ENCODE measurements at places on chromosomes 3 and 15.
A peak's percentile ranks its signal among the peaks of the same experiment; 100 is the strongest.

DNA sequence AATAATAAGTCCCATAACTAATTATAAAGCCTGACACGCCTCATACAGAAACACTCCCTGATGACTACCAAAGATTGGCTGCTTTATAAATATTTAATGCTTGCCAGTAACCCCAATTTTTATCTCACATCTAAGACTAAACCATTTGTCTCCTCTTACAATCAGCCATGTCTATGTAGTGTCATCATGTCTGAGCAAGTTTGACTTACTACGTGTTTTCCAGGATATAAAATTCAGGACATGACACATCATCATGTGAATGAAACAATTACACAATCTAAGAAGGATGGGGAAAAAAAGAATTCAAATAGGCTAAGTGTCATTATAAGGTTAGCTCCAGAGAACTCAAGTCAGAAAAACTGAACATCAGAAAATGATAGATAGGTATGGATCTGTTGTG lies 208.7 kb downstream of the MECOM start:
- no peak for DNase-seq

DNA sequence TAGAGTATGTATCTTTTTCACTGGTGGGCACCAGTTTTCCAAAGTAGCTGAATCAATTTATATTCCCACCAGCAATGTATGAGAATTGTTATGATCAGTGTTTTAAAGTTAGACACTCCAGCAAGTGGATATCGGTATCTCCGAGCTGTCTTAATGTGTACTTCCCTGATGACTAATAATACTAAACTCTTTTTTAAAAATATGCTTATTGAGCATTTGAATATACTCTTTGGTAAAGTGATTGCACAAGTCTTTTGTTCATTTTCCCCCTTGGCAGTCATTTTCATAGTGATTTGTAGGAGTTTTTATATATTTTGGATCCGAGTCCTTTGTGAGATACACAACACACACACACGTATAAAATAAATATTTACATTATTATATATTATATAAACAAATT lies 12.5 kb upstream of the FEM1B start:
- DNase-seq = no peak

GRCh38 chr3:14548321-14548729 lies 8.2 kb upstream of the GRIP2 start:
- peak; percentile 24 for DNase-seq

DNA sequence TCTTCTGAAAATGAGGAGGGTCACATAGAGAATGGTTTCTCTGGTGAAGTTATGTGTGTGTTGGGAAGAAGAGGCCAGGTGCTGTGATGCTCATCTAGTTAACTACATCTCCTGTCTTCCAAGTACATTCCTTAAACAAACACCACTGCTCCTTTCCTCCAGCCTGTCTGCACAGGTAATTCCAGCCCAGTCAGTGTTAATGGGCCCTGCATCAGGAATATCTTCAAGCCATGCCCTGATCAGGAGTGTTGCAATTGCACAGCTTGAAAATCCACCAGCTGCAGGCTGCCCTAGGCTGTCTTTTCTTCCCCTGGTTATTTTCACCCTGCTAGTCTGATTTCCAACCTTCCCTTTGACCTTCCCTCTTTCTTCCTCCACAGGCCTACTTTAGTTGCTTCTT lies 41.9 kb upstream of the LMOD3 start:
- DNase-seq = no peak

GRCh38 chr3:65779390-65779789 lies 259.3 kb downstream of the MAGI1 start:
- no peak for DNase-seq

DNA sequence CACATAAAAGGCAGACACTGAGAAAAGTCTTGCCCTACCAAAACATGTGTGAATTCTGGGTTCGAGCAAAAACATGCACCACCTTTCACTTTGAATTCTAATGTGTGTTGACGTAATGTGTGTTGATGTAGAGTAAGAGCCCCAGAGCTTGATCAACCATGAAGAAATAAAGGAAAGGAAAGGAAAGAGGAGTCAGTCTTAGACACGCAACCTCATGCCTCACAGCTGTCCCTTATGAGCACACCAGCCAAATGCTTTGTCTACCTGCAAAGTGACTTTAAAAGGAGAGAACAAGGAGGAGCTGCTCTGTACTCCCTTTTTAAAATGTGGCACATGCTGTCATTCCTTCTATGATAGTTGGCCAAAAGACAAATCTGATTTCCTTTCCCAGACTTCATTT lies 80.8 kb downstream of the RFTN1 start:
- DNase-seq = no peak

GRCh38 chr15:57382215-57382614 lies 5.9 kb downstream of the CGNL1 start:
- DNase-seq = no peak

DNA sequence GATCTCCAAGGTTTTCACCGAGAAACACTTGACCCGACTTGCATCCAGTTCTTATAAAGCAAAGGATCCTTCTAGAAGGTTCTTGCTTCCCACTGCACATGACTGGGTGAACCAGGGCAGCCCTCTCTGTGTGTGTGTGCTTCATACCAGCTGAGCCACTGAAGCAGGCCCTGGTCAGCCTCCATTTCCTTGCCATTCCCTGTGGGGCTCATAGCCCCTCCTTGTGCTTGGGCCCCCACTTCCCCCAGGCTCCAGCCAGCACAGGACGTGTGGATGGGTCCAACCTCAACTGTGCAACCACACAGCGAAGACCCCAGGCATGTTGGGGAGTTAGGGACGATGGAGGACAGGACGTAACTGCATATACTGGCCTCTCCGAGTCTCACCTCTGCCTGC lies 15.5 kb downstream of the KLF15 start:
- no peak for DNase-seq

DNA sequence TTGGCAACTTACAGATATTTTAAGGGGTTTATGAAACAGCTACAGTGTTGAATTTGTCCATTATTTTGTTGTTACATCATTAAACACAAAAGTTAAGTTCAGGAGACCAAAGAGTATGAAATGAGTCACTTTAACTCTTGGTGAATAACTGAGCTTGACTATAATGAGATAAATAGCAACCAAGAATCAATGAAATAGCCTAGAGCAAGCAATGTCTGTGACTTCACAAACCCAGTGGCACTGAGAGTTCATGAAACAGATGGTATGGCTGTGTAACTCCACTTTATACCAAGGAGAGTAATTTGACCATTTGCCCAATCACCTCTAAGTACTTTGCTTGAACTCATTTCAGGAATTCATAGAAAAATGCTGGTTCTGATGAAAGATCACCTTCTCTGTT lies 169.6 kb upstream of the GADL1 start:
- DNase-seq = no peak

DNA sequence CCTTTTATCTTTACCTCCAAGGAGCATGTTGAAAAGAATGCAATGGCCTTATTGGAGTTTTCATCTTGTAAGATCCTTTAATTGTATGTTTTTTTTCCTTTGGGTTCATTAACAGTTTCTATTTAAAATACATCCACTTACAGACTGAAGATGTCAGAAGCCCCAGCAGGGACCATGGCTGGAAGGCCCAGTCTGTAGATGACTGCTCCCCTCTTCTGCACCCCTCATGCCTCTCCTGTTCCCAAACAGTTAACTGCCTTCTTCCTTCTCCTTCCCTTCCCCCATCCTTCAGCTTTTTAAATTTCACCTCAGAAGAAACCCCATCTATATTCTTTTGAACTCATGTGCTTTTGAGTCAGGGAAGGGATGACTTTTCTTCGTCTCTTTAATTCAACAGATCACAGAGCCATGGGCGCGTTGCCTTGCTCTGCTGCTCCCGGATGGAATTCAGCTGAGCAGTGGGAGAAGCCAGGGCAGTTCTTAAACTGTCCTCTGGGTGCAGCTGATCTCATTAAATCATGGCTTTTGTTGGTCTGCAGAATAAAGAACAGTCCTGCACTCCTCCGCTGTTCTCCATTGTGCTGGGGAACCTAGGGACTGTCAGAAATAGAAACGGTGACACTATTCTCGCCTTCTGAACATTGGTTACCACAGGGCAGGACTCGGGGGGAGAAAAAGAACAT lies 71.5 kb upstream of the EIF1B start:
- DNase-seq = no peak

DNA sequence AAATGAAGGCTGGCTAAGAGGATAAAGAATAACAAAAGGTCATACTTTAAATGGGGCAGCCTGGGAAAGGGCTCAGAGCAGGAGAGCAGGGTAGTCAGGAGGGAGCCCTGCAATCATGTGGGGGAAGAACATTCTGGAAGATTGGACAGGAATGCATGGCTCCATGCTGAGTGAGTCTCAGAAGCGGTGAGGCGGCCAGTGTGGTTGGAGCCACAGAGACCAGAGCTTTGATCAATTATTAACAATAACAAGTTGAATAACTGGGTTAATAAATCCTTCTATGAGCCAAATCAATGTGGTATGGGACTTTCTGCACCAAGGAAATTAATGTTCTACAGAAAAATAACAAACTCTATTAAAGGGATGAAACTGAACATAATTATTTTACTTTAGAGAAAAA lies 57.9 kb upstream of the DCUN1D1 start:
- DNase-seq = no peak

- no peak for DNase-seq
Measured at GRCh38 chr3:48285675-48286074, 44.8 kb downstream of the ZNF589 start.

DNA sequence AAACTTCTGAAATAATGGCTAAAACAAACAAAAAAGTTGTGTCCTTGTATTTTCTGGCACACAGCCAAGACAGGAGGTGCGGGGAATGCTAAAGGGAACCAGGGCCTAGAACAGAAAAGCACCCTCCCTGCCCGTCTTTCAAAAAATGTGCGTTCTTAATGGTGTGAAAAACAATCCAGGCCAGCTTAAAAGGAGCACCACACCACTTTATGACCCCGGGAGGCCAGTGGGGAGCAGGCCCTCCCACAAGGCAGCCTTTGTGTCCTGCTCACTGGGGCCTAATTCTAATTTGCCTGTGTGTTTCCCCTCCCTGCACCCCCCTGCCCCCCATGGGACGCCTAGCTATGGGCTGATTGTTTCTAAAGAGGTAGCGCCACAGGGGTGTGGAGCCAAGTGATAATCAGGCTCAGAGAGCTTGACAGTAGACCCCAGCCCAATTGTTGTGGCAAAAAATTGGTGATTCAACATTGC lies 181.4 kb downstream of the GREM1 start:
- no peak for DNase-seq

- no peak for DNase-seq
Measured at GRCh38 chr15:70892912-70893560, 410 bp downstream of the LRRC49 start.

DNA sequence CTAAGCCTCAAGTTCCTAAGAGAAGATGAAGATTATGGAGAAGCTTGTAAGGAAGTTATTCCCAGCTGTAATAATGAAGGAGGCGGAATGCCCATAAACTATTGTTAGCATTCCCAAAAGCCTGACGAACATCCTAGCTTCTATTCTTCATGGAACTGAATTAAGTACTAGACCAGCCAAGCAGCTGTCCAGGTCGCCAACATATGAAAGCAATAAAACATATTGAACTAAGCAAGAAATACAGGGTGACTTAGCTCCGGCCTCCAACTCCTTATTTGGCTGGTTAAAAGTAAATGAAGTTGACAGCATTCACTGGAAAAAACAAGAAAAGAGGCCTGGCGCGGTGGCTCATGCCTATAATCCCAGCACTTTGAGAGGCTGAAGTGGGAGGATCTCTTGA lies 174.0 kb upstream of the TPM1 start:
- no peak for DNase-seq

DNA sequence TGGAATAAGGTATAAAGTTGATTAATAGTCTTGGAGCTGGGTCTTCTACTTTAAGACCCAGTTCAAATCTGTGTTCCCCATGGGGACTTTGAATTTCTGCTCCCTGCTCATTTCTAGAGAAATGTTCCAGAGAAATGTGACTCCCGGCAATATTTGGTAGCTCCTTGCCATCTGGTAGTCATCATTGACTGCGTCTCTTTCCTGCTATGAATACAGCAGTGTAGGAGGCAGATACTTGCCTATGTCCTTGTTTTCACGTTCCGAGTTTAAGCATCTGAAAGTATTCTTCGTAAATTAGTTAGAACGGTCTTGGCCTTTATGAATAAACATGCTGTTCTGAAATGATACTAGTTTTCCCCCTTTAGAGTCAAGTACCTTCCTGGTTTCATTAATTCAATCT lies 352.9 kb downstream of the PTPRG start:
- no peak for DNase-seq

DNA sequence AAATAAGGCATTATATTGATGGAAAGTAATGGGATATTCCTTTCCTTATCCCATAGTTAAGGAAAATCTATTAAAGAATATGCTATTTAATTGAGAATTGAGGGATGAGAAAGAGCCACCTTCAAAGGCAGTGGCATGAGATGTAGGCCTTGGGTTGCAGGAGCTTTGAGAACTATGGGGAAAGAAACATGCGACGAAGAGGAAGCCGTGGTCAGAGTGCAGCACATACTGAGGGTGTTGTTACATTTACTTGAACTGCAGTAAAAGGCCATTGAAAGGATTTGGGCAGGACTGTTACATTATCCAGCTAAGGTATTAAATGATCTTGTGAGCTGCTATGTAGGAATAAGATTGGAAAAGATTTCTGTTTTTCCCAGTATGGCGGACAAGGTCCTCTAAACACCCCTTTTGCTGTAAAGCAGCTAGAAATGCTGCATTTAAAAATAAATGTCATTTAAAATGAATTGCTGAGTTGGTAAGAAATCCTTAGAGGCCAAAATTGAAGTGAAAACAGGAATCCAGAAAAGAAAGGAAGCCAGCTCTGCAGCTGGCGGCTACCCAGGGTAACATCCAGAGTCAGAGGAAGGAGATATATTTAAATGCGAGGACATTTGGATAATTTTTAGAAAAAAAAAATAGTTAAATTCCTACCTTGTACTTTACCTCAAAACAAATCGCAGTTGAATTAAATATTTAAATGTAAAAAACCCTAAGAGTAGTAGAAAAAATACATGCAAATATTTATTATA lies 61.7 kb downstream of the IL1RAP start:
- no peak for DNase-seq

DNA sequence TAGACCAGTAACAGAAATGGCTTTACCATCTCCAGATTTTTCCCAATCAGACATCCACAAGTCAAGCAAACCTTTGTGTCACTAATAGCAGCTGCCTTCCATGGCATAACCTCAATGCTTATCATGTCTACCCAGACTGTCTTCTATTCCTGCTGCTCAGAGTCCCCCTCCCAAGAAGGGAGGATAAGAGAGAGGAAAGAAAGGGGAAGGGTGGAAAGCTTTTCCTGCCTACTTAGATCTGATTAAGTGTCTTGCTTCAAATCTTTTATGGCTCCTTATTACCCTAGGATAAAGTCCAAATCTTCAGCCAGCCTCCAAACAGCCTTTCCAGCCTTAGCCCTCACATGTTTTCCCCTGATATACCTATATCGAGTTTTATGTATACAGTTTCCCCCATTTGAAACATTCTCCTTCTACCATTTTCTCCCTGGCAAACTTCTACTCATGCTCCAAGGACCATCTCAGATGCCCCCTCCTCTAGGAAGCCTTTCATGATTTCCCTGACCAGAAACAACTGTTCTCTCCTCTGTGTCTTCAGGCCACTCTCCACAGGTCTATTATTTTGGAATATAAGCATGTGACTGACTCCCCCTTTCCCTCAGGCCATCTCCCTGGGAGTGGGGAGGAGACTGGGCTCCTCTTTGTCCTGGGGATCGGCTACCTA lies 7.9 kb upstream of the SSUH2 start:
- no peak for DNase-seq
